ENCODE measurements at places on chromosomes 6 and 20.

DNA sequence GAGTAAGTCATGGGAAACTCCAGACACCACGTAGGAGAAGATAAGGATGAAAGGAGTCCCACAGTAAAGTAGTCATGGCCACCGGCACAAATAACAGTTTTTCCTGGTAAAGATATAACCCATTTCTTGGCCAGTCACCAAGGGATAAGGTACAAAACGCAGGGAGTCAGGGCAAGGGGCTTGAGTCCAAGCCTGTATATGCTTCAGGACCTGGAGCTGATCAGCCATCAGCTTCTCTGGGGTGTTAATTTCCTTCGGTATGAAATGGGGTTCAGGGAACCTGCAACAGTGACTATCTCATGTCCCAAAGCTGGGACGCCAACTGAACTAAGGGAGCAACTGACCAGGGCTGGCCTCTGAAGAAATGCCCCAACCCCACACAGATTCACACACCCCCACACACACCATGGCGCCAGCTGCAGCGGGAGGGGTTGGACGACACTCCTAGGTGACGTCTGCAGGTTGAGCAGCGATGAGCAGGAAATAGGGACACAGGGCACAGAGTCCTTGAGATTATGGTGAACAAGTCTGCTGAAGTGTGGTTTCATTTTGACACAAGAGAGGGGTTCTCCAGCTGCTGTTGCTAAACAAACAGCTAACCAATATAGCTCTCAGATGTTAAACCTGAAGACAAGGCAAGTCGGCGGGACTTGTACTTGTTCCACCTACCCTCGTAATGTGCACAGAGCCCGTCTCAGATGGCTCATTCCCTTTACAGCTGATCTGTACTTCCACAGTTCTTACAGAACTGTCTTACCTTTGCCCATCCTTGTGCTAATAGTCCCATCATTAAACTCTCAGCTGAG lies 7.4 kb upstream of the ADTRP start:
- DNase-seq: peak; percentile 36

- DNase-seq: no peak
Observed at GRCh38 chr6:158972241-158973233, 27.5 kb downstream of the RSPH3 start.

GRCh38 chr20:17971300-17972013 lies 2.6 kb downstream of the MGME1 start:
- DNase-seq: no peak

DNA sequence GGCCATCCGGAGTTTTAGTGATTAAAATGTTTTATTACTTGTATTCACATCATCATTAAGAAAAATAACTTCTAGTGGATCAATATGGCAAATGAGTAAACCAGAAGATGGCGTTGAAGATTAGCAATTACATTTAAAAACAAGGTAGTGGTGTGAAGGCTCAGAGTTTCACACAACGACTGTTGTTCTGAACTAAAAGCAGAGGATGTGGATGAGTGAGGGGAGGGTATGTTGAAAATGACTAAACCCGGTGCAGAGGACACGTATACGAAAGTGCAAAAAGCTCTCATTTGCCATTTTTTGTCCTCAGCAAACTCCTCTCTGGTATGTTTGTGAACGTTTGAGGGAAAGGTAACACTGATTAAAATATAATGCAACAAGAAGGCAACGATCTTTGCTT lies 1.9 kb upstream of the IRF4 start:
- DNase-seq: no peak

DNA sequence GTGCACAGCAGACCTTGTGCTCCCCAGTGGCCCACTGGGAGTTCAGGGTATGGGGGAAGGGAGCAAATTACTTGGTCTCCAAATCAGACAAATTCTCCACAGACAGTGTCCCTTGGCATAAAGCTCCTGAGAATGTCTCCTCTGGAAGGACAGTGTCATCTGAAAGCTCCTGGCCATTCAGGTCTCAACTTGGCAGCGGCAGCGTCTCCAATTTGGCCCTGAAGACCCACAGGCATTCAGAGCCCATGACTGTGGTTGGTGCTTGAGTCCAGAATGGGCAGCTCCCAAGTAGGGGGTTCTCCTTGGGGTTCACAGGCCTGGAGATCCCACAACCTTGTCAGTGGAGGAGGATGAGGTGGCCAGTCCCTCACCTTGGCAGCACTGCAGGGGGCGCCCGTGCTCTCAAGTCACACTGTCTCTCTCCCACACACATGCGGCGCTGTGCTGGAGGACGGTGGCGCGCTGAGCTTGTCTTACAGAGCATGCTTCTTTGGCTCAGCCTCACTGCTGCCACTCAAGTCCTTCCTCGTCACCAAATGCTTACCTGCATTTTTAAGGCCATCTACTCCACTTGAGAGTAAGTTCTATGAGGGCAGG lies 20.7 kb downstream of the DYNLRB1 start:
- no peak for DNase-seq

- peak; percentile 30 for DNase-seq
Observed at GRCh38 chr6:29976588-29977424, 34.5 kb downstream of the HLA-A start.

DNA sequence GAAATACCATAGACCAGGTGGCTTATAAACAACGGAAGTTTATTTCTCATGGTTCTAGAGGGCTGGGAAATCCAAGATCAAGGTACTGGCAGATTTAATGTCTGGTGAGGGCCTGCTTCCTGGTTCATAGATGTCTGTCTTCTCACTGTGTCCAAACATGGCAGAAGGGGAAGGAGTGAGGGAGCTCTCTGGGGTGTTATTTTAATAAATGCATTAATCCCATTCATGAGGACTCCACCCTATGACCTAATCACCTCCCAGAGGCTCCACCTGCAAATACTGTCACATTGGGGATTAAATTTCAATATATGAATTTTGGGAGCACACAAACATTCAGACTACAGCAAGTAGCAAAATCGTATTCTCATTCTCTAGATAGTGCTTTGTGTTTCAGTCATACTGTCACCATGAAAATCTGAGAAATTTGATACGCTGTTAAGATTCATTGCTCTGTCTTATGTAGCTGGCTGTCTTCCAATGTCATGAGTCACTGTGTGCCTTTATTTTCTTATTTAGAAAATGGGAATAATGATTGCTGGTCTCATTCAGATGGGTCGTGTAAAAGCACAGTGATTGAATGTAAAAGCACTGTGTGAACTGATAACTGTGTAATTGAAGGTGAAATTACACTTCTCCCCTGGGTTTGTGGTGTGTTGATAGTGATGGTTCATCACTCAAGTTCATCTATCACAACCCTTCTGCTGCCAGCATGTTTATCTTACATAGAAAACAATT lies 8.9 kb upstream of the ERVFRD-1 start:
- no peak for DNase-seq

- no peak for DNase-seq
Observed at GRCh38 chr6:134063121-134063965, 10.9 kb upstream of the SLC2A12 start.

- no peak for DNase-seq
Observed at GRCh38 chr6:71489736-71490135, 201.1 kb downstream of the OGFRL1 start.

DNA sequence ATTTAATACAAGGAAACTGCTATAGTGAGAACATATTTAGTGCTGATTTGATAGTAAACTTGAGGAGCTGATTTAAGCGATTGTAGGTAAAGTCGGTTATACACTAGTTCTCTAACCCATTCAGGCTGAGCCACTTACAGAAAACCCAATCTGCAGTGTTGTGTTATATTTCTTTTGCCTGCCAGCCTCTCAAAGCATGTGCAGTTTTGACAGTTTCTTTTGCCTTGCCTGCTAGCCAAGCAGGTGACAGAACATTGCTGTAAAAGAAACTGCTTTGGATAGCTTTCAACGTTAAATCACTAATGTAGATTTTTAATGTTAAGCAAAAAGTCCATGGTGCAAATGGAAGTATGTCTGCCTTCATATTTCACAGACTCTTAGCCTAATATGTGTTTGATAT lies 982.9 kb downstream of the EYS start:
- DNase-seq: no peak

GRCh38 chr6:111664565-111665030 lies 58.9 kb upstream of the TRAF3IP2 start:
- DNase-seq: no peak

DNA sequence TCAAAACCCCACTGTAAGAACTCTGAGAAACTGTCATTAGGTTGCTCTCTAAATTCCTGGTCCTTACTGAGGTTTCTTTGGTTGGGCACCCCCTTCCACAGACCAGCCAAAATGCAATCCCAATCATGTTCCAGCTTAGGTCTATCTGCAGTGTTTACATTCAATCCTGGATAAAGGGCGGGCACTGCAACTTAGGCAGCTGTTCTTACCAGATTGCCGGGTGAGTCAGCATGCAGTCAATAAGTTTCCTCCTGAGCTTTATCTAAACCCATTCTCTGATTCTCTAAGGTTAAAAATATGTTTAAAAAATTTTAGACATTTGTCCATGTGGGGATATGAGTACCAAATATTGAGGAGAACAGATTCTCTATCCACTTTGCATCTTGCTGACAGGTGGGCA lies 197.8 kb downstream of the HAO1 start:
- DNase-seq: no peak

DNA sequence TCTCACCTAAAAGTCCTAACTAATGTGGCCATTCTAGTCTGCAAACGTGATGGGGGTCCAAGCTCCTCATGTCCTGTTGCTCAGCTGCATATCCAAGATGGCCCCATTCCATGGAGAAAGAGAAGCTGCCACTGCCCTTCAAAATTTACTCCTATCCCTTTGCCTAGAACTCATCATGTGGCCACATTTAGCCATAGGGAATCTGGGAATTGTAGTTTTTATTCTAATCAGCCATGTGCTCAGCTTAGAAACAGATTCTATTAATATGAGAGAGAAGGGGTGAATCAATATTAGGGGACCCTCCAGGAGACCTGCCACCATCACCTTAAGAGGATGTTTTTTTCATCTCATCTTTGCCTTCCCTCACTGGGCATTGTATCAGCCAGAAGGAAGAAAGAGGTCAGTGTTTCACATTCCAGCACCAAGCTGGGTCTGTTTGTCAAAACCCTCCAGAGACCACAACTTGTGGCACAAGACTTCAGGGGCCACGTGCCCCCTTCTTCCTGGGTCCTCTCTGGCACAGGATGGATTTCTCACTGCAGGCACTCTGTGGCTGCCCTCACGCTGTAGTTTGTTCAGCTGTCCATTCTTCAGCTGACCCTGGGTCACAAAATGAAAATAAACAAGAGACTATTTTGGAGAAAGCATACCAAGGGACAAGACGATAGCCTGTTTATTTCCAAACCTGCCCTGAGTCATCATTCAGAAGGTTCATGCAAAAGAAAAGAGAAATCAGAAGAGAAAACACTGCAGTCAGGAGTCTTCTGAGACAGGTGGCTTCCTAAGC lies 172.0 kb downstream of the EYA2 start:
- no peak for DNase-seq

GRCh38 chr6:157832250-157832967 lies 9.4 kb downstream of the SNX9 start:
- no peak for DNase-seq

DNA sequence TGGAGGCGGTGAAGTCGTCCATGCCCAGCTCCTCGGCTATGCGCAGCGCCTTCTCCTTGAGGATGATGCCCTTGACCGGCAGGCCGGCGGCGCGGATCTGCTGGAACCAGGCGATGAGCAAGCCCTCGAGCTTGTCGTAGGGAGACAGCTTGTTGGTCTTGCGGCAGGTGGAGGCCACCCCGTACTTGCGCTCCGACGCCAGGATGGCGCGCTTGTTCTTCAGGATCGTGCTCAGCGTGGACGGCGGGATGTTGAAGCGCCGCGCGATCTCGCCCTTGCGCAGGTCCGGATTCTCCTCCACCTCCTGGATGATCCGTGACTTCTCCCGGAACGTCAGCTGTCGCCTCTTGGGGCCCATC lies 435 bp downstream of the CENPB start:
- no peak for DNase-seq

DNA sequence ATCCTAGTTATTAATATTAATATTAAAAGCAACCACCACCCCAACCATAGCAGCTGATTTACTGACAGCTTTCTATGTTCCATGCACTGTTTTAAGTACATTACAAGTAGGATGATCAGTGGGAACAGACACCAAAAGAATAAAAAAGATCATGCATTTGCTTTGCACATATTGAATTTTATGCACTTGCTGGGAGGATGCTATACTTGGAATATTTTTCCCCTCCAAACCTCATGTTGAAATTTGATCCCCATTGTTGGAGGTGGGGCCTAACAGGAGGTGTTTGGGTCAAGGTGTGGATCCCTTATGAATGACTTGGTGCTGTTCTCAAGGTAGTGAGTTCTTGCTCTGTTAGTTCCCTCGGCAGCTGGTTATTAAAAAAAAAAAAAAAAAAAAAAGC lies 178.9 kb upstream of the MYLIP start:
- no peak for DNase-seq

DNA sequence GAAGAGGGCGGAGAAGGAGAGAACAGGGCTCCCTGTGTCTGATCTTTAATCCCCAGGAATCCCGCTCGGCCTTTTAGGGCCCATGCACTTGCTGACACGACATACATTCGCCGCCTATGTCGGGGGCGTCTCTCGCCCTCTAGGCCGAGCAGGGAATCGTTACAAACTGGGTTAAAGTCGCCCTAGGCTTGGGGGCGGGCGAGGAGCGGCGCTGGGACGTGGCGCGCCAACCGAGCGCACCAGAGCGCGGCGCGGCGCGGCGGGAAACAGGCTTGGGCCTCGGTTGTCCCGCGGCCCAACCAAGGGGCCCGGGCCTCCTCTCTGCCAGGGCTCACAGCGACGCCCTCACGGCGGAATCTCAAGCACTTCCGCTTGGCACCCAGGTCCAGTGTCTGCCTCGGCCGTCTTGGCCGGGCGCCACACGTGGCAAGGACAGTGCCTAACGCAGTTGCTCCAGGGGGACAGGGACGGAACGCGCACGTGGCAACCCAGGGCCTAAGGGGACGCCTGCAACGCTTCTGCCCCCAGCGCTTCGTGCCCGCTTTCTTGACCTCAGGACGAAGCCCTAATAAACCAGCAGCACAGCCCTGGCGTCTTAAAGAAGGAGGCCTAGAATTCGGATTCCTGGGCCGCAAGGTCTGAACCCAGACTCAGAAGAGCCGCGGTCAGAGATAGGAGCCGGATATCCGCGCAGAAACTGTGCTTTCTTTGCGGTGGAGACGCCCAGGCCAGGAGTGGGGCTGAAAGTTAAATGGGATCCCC lies 71.5 kb downstream of the NCR2 start:
- no peak for DNase-seq

GRCh38 chr20:10651227-10651990 lies 22.4 kb downstream of the JAG1 start:
- no peak for DNase-seq

GRCh38 chr6:352896-353470 lies 38.6 kb upstream of the IRF4 start:
- no peak for DNase-seq

- DNase-seq: no peak
Observed at GRCh38 chr6:69155467-69155866, 520.4 kb downstream of the ADGRB3 start.

Measured in stimulated activated CD8-positive, alpha-beta memory T cell treated with anti-CD3 and anti-CD28 coated beads, Interleukin-7, amount 100 ng/mL, for 48 hours (primary cell).